ENCODE measurements at places on chromosomes 1 and 21.

DNA sequence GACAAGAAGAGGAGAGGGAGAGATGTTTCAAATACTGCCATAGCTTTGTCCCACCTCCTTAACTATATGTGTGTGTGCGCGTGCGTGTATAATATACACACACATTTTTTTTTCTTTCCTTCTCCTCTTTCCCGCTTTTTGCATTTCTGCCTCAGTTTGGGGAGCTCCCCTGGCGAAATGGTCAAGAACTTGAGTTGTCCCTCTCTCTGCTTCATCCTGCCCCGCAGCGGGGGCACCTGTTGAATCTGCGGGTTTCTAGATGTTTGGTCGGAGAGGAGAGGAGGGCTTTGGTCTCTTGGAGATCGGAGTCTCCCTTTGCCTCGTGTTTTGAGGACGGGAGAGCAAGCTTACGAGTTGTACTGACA, 504 bp downstream of the SCCPDH start:
- DNase-seq: no peak

- no peak for DNase-seq
Measured at GRCh38 chr1:210730023-210730422, 401.3 kb downstream of the HHAT start.

- DNase-seq: no peak
Measured at GRCh38 chr1:34319218-34319617, 142.5 kb downstream of the C1orf94 start.

GRCh38 chr1:214378492-214378891, 97.5 kb downstream of the SMYD2 start:
- no peak for DNase-seq

- no peak for DNase-seq
Measured at GRCh38 chr1:209931141-209931540, 6.9 kb upstream of the SYT14 start.

DNA sequence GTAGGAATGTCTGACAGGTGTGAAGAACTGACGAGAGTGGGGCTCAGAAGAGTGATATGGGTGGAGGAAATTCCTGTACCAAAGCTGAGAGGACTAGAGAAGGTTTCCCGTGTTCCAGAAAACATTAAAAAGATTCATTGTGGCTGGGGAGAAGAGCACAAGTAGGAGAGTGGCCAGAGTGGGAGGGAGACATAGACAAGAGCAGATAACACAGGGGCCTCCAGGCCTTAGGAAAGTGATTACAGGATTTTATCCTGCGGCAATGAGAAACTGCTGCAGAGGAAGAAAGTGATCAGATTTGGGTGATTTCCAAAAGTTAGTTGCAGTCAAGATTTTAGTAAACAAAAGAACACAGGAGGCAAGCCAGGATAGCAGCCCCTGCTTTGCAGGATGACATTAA, 7.9 kb downstream of the C8B start:
- DNase-seq: no peak

Measured in activated CD4-positive, alpha-beta T cell treated with anti-CD3 and anti-CD28 coated beads, Interleukin-2, Interleukin-4, amounts not matched to agents 100 ng/mL and 50 ng/mL, durations not matched to agents 16 hours and 8 hours (primary cell).